Stimulated activated CD4-positive, alpha-beta T cell treated with anti-CD3 and anti-CD28 coated beads, Interleukin-2, amount 100 ng/mL, for 4 hours (primary cell): ENCODE measurements at places on chromosomes 5 and 9.

- DNase-seq, result no peak
Observed at GRCh38 chr5:95565280-95565920, 10.5 kb downstream of the ARSK start.

DNA sequence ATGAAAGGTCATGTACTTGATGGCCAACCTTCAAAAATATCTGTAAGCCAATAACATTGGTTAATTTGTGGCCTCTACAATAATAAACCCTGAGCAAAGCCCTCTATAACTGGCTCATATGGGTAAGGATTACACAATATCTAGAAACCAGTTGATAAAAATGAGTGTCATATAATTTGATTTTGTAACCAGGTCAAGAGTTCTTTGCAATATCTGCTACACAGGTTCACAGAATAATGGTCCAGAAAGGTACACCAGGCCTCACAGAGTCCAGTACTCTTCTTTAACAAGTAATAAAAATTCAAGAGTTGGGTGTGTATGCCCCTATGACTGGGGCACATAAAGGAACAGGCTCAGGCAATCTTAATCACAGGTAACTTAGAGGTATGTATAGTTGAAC lies 95.3 kb downstream of the AUH start:
- no peak for DNase-seq

DNA sequence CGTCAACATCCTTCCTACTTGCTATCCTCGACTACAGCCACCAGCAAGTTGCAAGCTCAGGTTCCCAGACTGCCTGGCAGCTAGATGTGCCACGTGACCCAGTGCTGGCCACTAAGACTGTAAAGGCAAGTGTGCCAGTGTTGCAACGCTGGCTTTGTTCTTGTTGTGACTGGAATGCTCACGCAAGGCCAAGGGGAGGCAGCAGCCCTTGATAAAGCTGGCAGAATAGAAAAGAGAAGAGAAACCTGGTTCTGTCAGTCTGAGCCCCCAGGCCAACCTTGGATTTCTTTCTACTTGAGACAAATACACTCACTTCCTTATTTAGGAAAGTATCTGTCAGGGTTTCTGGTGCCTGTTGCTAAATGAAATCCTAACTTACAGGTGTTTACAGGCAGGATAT lies 113.0 kb downstream of the KLHL3 start:
- DNase-seq, result no peak

GRCh38 chr9:18721267-18721994 lies 247.5 kb downstream of the ADAMTSL1 start:
- no peak for DNase-seq

DNA sequence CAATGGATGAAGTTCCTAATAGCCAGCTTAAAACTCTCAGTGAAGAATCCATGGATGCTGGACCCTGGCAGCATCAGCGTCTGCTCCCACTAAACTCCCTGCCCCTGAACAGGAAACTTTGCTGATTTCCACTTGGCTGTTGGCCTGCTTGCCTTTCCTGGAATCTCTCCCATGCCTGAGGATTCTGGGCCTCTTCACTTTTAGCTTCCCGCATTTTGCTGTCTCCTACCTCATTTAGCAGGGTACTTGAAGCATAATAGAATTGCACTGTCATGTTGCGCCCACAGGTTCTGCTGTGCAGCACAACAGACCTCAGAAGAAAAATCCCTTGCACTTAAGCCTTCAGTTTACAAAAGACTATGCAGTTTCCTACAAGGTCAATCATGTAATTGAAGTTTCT lies 127.6 kb downstream of the DROSHA start:
- no peak for DNase-seq
